Activated CD4-positive, alpha-beta T cell treated with anti-CD3 and anti-CD28 coated beads, Interleukin-2, amount 50 U/mL, for 16 hours (primary cell): ENCODE measurements at places on chromosomes 3 and 15.

GRCh38 chr3:9797196-9797945 lies 4.5 kb downstream of the ARPC4 start:
- no peak for DNase-seq

DNA sequence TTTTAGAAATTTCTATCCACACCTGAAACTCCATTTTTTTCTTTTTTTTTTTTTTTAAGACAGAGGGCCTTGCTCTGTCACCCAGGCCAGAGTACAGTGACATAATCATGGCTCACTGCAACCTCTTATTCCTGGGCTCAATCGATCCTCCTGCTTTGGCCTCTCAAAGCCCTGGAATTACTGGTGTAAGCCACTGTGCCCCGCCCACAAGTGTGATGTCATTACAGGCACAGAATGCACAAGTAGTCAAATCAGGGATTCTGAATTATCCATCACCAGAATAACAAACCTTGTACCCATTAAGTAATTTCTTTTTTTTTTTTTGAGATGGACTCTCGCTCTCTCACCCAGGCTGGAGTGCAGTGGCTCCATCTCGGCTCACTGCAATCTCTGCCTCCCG lies 1.9 kb downstream of the UQCRC1 start:
- no peak for DNase-seq

DNA sequence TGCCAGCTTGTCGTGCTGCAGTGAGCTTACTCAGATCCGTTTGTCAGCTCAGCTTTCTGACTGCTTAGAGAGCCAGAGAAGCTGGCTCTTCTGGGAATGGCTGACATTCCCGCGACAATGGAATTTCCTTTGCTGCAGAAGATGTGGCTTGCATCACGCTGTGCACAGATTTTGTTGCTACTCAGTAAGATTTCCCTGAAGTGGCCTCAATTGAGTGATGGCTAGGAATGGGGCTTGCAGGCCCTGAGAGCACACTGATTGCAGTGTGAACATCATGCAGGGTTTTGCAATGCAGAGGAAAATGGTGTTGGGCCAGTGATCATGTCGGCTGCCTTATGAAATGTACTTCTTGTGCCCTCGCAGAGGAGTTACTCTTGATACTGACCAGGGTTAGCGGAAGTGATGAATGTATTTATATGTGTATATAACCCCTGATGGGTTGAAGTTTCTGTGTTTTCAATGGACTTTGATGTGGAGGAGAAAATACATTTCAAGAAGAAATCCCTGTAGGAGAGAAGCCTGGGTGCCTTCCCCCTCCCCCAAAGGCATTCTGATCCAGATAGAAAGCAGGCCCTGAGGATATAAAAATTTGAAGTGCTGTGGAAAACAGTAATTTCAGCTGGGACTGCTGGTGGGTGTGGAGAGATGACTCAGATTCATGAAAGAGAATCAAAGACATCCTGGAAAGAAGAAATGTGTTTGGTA lies 102.5 kb upstream of the PDZRN3 start:
- no peak for DNase-seq

DNA sequence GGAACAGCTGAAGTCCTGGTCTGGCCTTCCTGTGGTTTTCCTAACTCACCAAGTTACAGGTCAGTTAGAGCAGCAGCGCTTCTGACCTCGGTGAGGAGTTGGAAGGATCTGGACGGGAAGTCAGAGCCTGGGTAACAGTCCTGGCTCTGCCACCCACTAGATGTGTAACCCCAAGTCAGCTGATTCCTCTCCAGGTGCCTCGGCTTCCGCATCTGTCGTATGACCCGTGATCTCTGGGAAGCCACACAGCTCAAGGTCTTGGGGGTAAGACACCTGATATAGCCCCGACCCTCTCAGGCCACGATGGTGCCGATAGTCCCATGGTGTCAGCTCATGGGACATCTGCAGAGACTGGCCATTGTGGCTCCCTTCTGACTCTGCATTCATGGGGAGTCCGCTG lies 8.3 kb upstream of the PIGZ start:
- no peak for DNase-seq

DNA sequence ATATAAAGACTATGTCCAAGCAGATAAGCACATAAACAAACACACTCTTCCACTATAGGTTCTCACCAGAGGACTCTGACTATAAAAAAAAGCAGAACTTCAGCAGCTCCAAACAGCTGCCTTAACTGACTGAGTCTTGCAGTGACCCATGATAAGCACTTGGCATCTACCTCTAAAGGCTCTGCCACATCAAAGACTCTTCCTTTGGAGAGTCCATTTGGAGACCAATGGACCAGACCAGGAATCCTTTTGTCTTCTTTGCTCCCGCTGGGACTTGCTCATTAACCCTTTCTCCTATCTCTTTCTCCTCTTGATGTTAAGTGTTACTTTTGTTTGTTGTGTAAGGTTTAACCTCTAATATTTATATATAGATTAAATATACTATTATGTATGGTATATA lies 424.1 kb downstream of the RSL24D1 start:
- no peak for DNase-seq

- no peak for DNase-seq
These were observed 41.1 kb upstream of the PLSCR5 start for GRCh38 chr3:146646261-146646660.

- DNase-seq: no peak
These were observed 257.9 kb downstream of the CTNNB1 start for GRCh38 chr3:41457176-41457575.

DNA sequence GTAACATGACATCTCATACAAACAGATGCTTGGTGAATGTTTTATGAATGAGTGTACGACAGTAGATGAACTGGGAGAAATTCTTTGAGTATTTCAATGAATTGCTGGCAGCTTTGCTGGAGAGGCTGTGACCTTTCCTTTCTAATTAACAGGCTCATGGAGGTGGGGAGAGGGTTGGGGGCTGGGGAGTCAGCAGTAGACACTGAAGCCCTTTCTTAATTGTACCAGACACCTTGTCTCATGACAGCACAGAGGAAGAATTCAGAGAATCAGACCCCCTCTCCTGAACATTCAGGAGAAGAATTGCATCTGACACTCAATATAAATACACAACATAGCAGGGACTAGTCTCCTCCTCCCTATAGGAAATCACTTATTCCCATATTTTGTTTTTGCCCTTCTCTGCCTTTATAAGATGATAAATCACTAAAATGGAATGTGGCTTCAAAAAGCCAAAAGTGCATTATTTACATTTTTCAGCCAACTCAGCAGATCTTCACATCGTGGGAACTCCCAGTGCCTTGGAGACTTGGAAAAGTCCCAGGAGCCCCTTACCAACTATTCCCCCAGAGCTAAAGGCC lies 66.2 kb upstream of the TPM1 start:
- no peak for DNase-seq

GRCh38 chr15:70530503-70530902 lies 232.9 kb downstream of the UACA start:
- no peak for DNase-seq
